ENCODE measurements at places on chromosomes 1 and 21.

DNA sequence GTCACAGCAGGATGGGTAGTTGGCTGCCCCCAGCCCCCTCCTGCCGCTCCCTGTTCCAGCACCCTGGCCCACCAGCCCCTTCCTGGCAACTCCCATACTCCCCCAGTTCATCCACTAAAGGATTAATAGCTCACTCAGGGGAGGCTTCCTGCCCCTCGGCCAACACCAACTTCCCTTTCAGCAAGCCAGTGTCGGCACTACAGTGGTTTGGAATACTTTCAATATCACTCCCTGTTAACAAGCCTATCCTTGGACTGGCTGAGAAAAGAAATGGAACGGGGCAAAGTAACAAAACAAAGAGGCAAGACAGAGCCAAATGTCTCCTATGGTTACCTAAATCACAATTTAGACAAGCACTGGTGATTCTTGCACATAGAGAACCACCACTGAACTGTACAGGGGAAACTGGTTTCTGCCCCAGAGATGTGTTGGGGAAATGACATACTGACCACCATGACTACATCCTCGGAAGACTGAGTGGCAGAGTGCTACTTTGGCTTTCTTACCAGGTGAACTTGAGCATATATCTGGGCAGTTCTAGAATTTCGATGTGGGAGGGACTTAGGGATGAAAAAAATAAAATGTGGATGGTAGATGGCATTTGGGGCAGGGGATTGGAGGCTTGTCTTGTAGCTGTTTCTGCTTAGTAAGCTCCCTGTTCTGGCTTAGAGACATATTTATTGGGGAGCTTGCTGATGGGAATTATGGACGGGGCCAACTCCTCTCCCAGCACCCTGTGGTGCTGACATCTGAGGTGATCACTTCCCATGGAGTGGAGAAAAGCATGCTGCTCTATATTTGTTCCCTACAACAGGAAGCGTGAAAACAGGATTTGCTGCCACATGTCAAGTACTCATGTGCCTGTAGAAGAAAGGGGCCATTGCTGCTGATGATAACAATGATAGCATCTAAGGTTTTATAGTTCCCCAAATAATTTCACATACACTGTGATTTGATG lies 7.1 kb upstream of the CAPN2 start:
- no peak for DNase-seq

- DNase-seq = no peak
These were observed 43.7 kb upstream of the PSEN2 start for GRCh38 chr1:226826479-226827261.

DNA sequence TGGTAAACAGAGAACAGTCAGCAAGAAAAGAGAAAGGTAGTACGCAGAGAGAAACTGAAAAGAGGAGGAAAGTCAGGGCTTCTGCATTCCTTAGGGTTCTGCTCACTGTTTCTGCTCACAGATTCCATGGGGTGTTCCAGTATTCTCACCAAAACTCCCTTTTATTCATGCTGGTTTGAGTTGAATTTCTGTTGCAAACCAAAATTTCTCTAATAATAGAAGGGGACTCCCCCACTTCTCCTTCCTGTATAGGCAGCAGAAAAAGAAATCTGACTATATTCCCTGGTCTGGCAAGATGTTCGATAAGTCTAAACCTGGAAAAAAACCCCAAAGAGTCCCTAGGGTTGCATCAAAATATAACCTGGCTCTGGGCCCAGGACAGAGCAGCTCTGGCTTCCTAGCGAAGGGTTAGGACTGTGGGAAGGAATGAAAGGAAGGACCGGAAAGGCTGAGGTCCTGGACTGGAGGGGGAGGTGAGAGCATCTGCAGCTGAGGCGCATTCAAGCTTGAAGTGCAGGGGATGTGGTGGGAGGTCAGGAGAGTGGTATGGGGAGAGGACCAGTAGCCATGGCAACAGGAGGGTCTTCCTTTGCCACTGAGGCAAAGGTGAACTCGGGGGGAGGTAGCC lies 18.8 kb upstream of the RGS16 start:
- no peak for DNase-seq

DNA sequence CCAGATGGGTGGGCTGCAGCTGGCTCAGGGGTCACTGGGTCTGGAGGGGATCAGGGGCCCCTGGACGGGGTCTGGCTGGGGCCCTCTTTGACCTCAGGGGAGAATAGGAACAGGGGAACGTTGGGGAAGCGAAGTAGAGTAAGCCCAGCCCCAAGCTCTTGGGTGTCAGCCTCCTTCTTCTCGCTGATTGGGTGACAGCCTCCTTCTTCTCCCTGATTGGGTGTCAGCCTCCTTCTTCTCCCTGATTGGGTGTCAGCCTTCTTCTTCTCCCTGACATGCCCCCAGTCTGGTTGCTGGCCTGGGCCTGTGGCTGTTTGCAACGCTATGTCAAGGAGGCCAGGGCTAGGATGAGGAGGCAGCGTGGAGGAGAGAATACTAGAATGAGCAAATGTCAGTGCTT lies 76.7 kb upstream of the CASZ1 start:
- no peak for DNase-seq

- DNase-seq = no peak
These were observed 580.0 kb upstream of the RGS18 start for GRCh38 chr1:191578281-191578680.

Measured in epithelial cell of proximal tubule (primary cell).